Bronchus fibroblast of lung (primary cell): ENCODE measurements at places on chromosomes 5 and 9. TPM values are rescaled to one million over a fixed set of nuclear protein-coding genes. Genes with fewer than 3 reads are reported as not detected.

Gene SPATA31C1
- total RNA-seq = not detected in 2 replicates

Gene PLPP7
- 3.7 TPM in 2 replicates for total RNA-seq

Gene FSD1L
- 0.84 and 1.0 TPM in 2 replicates for total RNA-seq

Gene DAB2
- total RNA-seq = 44.7 and 54.3 TPM in 2 replicates

Gene LRRC14B
- total RNA-seq = not detected in 2 replicates

Gene IFNB1
- not detected in 2 replicates for total RNA-seq

Gene CORO2A
- total RNA-seq = 1.5 and 2.1 TPM in 2 replicates

Gene PCDHGB4
- 4.0 and 4.4 TPM in 2 replicates for total RNA-seq

Gene PLPP1
- 36.0 and 48.8 TPM in 2 replicates for total RNA-seq

Gene IRX2
- total RNA-seq = 1.8 and 2.2 TPM in 2 replicates

Gene CD72
- 0.50 and 1.0 TPM in 2 replicates for total RNA-seq
